ENCODE measurements at places on chromosomes 5 and 9. TPM values are rescaled to one million over a fixed set of nuclear protein-coding genes. Genes with fewer than 3 reads are reported as not detected.

The GRXCR2 gene
- total RNA-seq: not detected

The CDX1 gene
- total RNA-seq: not detected

The ZNF618 gene
- 17.1 TPM for total RNA-seq

The NUTM2G gene
- total RNA-seq: not detected

The CCDC183 gene
- total RNA-seq: 0.73 TPM

The IRX4 gene
- total RNA-seq: 0.16 TPM

The GM2A gene
- total RNA-seq: 28.3 TPM

The PRSS3 gene
- total RNA-seq: not detected

The SGCD gene
- 81.6 TPM for total RNA-seq

The ADAMTS12 gene
- total RNA-seq: 12.9 TPM

All from hair follicle dermal papilla cell (primary cell).